HS-27A (cell line): ENCODE measurements at places on chromosomes 7 and 10.

DNA sequence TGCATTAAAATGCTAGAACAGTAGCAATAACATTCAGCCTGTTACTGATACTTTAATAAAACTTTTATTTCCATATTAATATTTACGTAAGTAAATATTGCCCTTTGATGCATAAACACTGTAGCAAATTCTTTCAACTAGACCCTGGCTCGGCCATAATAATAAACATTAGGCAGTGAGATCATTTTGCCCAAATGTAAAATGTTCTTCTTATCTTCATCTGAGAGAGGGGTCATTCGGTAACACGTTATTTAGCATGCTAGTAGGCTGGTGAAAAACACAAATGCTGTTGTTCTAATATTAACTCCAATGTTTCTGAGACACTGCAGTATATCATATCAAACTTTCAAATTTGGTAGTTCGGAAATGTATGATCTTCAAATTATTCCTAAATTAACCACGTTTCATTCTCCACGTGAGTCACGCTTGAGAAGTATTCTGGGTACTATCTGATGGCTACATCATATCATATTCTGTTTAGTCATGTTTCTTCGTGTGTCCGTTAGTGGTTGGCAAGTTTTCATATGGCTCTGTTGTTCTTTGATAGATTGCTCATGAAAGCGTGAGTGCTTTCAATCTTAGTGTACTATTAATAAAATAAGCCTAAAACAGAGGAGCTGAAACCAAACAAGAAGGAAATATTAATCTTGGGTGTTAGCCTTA is 145.8 kb downstream of the NSUN6 start:
- DNase-seq = no peak

GRCh38 chr7:18489624-18490023 is 5.9 kb upstream of the HDAC9 start:
- DNase-seq = no peak

GRCh38 chr7:2166625-2167280 is 66.0 kb downstream of the MAD1L1 start:
- DNase-seq = no peak

- DNase-seq = no peak
These were observed 4.6 kb upstream of the ANKRD26 start for GRCh38 chr10:27104919-27105318.

GRCh38 chr10:12504176-12504575 is 154.8 kb downstream of the CAMK1D start:
- DNase-seq = no peak

DNA sequence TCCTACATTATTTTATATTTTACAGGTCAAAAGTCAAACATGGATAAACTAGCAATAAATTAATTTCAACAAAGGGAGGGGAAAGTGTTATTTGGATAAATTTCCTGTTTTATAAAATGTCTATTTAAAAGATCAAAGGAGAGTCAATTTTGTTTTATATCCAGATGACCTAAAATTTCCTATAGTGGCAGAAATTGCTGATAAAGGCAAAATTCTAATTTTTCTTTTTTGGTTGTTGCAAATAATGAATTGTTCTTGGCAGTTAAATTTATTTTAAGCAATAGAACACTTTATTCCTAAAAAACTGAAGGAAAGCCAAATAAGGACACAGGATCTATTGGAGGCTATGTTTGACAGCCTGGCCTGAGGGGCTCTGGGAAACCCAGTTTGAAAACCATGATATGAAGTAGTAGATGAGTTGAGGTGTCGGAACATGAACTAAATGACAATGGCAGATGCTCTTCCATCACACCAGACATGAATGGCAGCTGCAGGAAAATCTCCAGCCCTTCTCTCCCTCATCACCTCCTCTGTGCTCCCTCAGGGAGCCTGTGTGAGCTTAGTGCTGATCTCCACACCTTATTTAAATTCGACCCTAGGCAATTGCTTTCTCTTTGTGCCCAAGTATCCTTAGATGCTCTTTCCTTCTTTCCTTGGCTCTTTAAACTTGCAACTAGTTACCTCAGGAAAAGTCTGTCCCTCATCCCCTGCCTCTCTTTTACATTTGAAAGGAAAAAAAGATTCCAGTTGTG is 395.0 kb downstream of the THSD7A start:
- DNase-seq = no peak

DNA sequence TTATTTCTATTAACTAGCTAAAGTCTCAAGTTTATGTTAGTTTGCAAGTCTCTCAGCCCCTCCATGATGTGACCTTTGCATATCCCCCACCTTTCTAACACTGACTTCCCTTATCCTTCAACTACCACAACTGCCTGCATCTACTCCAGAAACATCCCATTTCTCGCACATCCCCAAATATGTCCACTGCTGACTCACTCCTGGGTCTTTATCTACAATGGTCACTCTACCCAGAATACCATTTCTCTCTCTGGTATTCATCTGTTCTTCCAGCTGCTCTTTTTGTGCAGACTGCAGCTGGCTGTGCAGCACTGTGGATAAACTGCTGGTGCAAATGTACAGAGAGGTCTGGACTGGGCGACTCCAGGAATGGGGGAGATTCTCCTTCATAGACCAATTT is 32.7 kb upstream of the PRSS1 start:
- no peak for DNase-seq

- no peak for DNase-seq
These were observed 401.9 kb downstream of the GATA3 start for GRCh38 chr10:8456386-8456785.

- DNase-seq = no peak
These were observed 92.0 kb downstream of the ITGA8 start for GRCh38 chr10:15627617-15628196.

- DNase-seq = no peak
These were observed 972.8 kb downstream of the ANKRD7 start for GRCh38 chr7:119197172-119197876.

GRCh38 chr10:110410329-110411046 is 87.2 kb upstream of the DUSP5 start:
- DNase-seq = peak; percentile 85

GRCh38 chr10:69124563-69125268 is 738 bp downstream of the VPS26A start:
- peak; percentile 27 for DNase-seq

- no peak for DNase-seq
These were observed 866 bp downstream of the CNOT4 start for GRCh38 chr7:135508883-135509588.

DNA sequence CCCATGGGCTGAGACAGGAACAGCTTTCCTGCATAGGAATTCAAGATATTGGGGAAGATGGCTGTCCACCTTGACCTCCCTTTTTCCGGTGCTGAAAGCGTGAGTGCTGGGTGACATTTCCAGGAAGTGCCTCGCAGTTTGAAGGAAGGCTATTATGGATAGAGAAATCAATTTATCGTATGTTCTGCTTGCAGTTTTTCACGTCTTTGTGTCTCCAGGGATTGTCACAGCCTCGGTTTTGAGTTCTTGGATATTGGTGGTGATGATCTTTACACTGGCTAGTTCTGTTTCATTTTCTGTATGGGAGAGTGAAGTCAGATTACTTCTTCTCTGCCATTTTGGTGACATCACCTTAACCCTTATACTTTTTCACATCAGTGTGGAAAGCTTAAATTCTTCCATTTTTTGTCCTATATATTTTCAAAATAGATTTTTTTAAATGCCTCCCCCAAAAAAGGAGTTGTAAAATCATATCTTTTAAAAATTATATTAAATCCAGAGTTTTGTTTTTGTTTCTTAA is 102.5 kb upstream of the APBB1IP start:
- DNase-seq = no peak

DNA sequence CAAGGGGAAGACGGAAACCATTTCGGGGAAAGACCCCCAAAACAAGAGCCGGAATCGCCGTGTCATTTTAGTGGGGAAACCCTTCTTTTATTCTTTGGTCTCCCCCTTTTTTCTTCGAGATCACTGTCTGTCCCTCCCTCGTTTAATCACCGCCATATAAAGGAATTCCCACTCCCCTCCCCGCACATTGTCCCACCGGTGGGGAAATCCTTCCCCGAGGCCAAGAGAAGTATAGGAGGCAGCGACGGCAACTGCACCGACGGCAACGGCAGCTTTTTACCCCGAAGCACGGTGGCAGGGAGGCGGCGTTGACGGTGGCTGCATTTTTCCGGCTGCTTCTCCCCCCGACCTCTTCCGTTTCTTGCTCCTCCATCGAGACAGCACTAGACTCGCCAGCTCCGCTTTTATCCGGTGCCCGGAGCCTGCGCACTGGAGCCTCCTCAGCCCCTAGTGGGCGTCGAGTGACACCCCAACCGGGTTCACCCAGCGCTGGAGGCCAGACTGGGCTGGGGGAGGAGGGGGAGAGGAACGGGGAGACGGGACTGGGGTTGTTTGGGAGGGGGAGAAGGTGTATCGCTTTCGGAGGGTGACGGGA is 687 bp upstream of the KMT2E start:
- DNase-seq = peak; percentile 67

DNA sequence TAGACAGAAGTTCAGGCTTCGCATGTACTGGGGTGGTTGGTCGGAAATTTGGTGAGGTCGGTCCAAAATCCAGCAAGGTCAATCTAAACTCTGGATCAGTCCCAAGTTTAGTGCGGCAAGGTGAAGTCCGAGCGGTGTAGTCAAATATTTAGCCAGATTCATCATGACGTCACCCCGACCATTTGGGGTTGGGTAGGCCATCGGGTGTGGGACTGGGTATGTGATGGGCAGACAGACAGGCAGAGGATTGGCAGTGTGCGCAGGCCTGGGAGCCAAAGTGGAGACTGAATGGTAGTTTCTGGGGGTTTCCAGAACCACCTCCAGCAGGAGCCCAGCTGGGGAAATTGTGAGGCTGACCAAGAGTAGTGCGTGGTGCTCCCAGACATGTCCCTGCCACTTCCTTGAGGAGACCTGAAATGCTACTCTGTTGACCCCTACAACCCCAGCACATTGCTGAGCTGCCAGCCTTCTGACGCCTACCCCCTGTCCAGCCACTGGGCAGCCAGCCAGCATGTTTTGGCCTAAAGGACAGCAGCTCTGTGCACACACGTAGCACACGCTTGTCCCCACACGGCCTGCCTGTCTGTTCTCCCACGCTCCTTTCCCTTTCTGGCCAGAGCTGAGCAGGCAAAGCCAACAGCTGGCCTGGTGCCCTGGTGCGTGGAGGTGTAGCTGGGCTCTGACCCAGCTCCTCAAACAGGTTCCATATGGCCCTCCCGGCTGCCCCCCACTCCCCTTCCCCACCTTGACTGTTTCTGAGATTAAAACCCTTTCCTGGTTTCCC is 55.9 kb downstream of the FAM241B start:
- peak; percentile 15 for DNase-seq
